Cardiac muscle cell (in vitro differentiated cells and primary cell): ENCODE measurements at places on chromosomes 5 and 9. TPM values are rescaled to one million over a fixed set of nuclear protein-coding genes. Genes with fewer than 3 reads are reported as not detected.

- DNase-seq: peak; percentile 45
Observed at GRCh38 chr5:173281910-173282309, 46.3 kb downstream of the STC2 start.

GRCh38 chr9:36315283-36315682 is 57.0 kb upstream of the GNE start:
- no peak for DNase-seq

SLC23A1 gene
- polyA plus RNA-seq: 0.06 and 0.37 TPM in 2 replicates

KCNV2 gene
- 0.49 and 0.81 TPM in 2 replicates for polyA plus RNA-seq

DNA sequence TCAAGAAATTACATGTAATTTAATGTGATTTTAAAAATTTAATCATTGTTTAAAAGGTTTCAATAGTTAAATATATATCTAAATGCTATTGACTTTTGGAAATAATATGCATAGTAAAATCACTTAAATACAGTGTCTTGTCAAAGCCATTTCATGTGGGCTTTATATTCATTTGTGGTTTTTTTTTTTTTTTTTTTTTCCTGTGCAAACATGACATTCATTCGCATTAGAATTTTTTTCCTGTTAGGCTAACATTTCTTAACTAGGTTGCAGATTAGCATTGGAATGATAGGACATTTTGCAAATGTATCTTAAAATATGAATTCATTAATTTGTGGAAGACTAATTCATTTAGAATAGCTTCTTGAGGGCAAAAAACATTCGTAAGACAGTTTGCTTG is 149.8 kb downstream of the PBX3 start:
- DNase-seq: no peak

- no peak for DNase-seq
Observed at GRCh38 chr9:92749934-92750315, 14.7 kb downstream of the BICD2 start.

C5orf24 gene
- polyA plus RNA-seq: 49.5 and 62.5 TPM in 2 replicates
